AG20443 (cell line): ENCODE measurements at places on chromosomes 4 and X.
A peak's percentile ranks its signal among the peaks of the same experiment; 100 is the strongest.

GRCh38 chr4:16717266-16717970, 181.0 kb downstream of the LDB2 start:
- peak; percentile 53 for DNase-seq

DNA sequence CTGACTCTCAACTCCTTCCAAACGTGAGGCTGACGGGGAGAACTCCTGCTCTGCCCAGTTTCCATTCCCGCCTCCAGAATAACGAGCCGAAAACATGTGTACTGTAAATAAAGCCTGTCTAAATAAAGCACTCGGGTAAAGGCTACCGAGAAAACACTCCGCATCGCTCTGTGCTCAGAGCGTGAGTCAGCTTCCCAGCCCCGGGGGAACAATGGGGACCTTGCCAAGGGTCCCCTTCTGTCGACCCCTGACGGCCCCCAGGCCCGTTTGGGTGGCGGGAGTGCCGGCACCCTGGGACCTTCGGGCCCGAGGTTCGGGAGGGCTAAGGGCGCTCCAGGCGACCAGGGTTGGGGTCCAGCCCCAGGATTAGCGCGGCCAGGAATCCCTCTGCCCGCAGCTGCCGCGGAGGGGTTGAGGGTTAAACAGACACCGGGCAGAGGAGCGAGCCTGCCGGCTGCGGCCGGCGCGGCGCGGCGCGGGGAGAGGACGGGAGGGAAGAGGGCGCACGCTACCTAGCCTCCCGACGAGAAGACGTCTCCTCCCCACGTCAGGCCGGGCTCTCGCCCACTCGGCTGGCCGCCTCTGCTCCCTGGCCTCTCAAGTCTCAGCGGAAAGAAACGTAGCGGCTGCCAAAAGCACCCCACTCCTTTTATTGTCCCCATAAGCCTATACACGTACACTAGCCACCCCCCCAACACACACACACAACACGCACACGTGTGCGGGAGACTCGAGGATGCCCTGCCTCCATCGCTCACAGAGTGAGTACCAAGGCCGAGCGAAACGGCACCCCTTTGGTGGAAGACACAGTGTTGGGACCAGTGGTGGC, 85.5 kb downstream of the BCOR start:
- DNase-seq = no peak

GRCh38 chrX:116417214-116417613, 19.2 kb upstream of the SLC6A14 start:
- no peak for DNase-seq

- no peak for DNase-seq
These were observed 20.1 kb downstream of the ATP7A start for GRCh38 chrX:77930581-77930980.
